Chondrocyte (in vitro differentiated cells): ENCODE measurements at places on chromosomes 16 and 17.

- H3K27me3 ChIP-seq, result peaks cover 9% of the 10 kb centered on the region
- H3K27ac ChIP-seq, result no peak overlapping the region
- peaks cover 2% of the 10 kb centered on the region for H3K36me3 ChIP-seq
- DNase-seq, result no peak
- no peaks in the 10 kb centered on the region for H3K4me1 ChIP-seq
- H3K4me3 ChIP-seq, result no peak overlapping the region
Observed at GRCh38 chr16:28307936-28308335, 15.6 kb downstream of the SBK1 start.

- H3K4me3 ChIP-seq, result no peak overlapping the region
- no peaks in the 10 kb centered on the region for H3K27me3 ChIP-seq
- no peak overlapping the region for H3K27ac ChIP-seq
- peaks cover 12% of the 10 kb centered on the region for H3K36me3 ChIP-seq
- no peaks in the 10 kb centered on the region for H3K4me1 ChIP-seq
- no peak for DNase-seq
Observed at GRCh38 chr17:13003454-13003851, 14.4 kb downstream of the ELAC2 start.

DNA sequence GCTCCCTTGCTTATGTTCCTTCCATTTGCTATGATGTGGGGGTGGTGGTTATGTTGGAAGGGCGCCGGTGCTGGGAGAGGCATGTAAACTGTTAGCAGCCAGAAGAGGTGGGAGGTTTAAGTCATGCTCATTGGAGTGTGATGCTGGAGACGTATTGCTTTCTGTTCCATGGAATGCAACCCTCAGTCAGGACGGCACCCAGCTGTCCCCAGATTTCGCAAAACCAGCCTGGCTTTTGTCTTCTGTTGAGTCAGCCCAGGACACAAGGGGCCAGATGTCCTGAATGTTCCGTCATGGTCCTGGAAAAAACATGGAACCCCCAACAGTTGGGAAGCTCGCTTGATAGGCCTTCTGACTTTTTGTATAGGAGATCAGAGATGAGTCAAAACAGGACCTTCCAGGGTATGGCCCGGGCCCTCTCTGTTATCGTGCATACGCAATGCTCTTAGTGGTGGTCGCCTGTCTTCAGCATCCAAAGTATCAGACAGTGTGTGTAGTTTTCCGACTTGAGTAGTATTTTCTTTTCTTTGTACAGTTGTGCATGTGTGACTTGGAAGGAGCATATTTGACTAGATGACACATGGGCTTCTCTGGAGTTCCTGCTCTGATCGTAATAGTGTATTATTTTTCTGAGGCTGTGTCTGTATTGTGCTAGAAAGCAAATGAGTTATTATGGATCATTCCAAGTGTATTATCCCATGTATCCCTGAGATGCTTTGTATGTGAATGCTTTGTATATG, 201.9 kb downstream of the SNX29 start:
- H3K36me3 ChIP-seq, result no peaks in the 10 kb centered on the region
- no peak for DNase-seq
- H3K4me1 ChIP-seq, result peaks cover 20% of the 10 kb centered on the region

GRCh38 chr17:65662196-65662595, 100.7 kb upstream of the AXIN2 start:
- H3K4me1 ChIP-seq, result peaks cover 20% of the 10 kb centered on the region
- peak overlapping the region; percentile 50 for H3K27ac ChIP-seq
- H3K36me3 ChIP-seq, result no peaks in the 10 kb centered on the region
- H3K27me3 ChIP-seq, result no peaks in the 10 kb centered on the region

DNA sequence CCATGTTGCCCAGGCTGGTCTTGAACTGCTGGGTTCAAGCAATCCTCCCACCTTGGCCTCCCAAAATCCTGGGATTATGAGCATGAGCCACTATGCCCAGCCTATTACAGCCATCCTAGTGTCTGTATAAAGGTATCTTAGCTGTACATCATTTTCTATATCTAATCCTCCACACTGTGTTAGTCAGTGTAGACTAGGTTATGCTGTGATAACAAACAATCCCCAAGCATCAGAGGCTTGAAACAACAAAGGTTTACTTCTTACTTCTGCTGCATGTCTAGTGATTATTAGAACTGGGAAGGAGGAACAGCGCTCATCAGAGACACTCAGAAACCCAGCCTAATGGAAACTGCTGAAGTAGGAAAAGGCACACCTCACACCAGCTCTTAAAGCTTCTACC, 68.1 kb downstream of the ERCC4 start:
- H3K4me3 ChIP-seq, result no peak overlapping the region
- no peaks in the 10 kb centered on the region for H3K27me3 ChIP-seq
- no peak for DNase-seq

- H3K27ac ChIP-seq, result no peak overlapping the region
- DNase-seq, result no peak
- peaks cover 14% of the 10 kb centered on the region for H3K4me1 ChIP-seq
- no peaks in the 10 kb centered on the region for H3K36me3 ChIP-seq
- H3K4me3 ChIP-seq, result no peak overlapping the region
Observed at GRCh38 chr16:1338855-1339675, 5.6 kb downstream of the BAIAP3 start.

- H3K27me3 ChIP-seq, result peaks cover 25% of the 10 kb centered on the region
- H3K36me3 ChIP-seq, result peaks cover 1% of the 10 kb centered on the region
- no peaks in the 10 kb centered on the region for H3K4me1 ChIP-seq
- no peak overlapping the region for H3K4me3 ChIP-seq
- no peak for DNase-seq
Observed at GRCh38 chr17:38540514-38541045, 65.2 kb downstream of the SRCIN1 start.

GRCh38 chr17:29042026-29042678, 789 bp upstream of the PIPOX start:
- H3K4me1 ChIP-seq, result peaks cover 33% of the 10 kb centered on the region
- peak overlapping the region; percentile 70 for H3K27ac ChIP-seq
- no peaks in the 10 kb centered on the region for H3K36me3 ChIP-seq
- DNase-seq, result no peak
- no peak overlapping the region for H3K4me3 ChIP-seq

DNA sequence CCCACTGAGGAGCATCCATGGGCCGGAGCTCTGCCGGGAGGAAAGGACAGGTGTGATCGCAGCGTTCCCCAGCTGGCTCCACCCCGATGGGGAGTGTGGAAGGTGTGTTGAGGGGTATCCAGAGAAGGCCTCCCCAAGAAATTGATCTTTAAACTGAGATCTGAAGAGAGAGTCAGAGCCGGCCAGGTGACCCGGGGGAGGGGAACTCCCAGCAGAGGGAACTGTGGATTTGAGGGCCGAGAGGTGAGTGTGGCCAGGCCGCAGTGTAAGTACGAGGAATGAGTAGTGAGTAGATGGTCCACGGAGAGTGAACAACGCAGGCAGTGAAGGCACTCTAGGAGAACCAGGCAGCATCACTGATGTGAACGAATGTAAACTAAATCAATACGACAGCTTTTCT, 80.2 kb downstream of the RPTOR start:
- peaks cover 11% of the 10 kb centered on the region for H3K36me3 ChIP-seq
- H3K4me1 ChIP-seq, result peaks cover 12% of the 10 kb centered on the region
- H3K4me3 ChIP-seq, result no peak overlapping the region
- no peaks in the 10 kb centered on the region for H3K27me3 ChIP-seq

- no peaks in the 10 kb centered on the region for H3K27me3 ChIP-seq
- H3K36me3 ChIP-seq, result no peaks in the 10 kb centered on the region
- no peak overlapping the region for H3K27ac ChIP-seq
- no peak for DNase-seq
- peaks cover 3% of the 10 kb centered on the region for H3K4me1 ChIP-seq
Observed at GRCh38 chr17:15392326-15392741, 50.9 kb upstream of the TEKT3 start.

- H3K4me1 ChIP-seq, result peaks cover 3% of the 10 kb centered on the region
- no peaks in the 10 kb centered on the region for H3K36me3 ChIP-seq
- H3K4me3 ChIP-seq, result no peak overlapping the region
- H3K27me3 ChIP-seq, result peaks cover 5% of the 10 kb centered on the region
Observed at GRCh38 chr17:38632334-38632733, 26.6 kb upstream of the SRCIN1 start.

DNA sequence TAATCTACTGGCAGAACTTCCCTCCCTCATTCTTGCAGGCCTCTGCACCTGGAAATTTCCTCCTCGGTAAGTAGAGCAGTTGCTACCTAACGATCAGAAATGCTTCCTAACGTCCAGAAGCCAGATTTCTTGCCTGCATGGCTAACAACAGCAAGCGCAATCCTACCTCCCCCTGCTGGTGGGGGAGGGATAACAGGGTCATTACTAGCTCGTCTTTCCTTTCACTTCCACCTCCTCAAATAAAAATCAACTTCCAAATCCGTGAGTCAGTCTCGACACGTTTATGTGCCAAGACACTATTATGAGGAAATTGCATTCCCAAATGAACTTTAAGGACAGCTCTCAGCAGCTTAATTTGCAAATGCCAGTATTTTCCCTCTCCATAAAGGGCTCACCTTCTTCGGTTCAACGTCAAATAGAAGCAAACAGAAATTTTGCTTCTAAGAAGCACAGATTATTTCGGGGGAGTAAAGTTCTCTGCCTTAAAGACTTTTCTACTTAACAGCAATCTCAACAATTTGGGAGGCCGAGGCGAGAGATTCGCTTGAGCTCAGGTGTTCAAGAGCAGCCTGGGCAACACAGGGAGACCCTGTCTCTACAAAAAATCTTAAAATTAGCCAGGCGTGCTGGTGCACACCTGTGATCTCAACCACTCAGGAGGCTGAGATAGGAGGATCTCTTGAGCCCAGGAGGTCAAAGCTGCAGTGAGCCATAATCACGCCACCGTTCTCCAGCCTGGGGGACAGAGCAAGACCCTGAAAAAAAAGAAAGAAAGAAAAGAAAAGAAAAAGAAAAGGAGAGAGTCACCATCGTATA, 188.6 kb upstream of the PSMD7 start:
- H3K27me3 ChIP-seq, result peaks cover 5% of the 10 kb centered on the region
- no peaks in the 10 kb centered on the region for H3K4me1 ChIP-seq
- H3K27ac ChIP-seq, result peak overlapping the region; percentile 68
- no peaks in the 10 kb centered on the region for H3K36me3 ChIP-seq

DNA sequence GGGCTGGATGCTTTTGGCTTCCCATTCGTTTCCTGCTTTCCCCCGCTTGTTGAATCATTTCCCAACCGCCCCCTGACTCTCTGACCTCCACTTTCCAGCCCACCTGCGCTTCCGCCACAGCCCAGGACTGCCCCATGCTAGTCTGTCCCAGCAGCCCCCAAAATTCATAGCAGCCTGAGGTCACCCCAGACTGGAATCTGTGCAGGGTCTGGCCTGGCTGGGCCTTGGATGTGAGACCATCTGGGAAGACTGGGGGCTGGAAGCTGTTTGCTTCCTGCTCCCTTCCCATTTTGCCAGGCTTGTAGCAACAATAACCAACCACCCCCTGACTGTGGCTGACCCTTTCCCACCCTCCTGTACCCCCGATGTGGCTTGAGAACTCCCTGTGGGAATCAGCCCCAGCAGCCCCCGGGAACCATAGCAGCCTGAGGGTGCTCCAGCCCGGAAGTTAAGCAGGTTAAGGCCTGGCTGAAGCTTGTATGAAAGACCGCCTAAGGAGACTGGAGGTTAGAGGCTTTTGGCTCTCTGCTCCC, 2290.8 kb downstream of the TP53TG3F start:
- H3K27ac ChIP-seq, result no peak overlapping the region
- H3K36me3 ChIP-seq, result no peaks in the 10 kb centered on the region
- H3K27me3 ChIP-seq, result no peaks in the 10 kb centered on the region
- DNase-seq, result no peak
- no peak overlapping the region for H3K4me3 ChIP-seq

DNA sequence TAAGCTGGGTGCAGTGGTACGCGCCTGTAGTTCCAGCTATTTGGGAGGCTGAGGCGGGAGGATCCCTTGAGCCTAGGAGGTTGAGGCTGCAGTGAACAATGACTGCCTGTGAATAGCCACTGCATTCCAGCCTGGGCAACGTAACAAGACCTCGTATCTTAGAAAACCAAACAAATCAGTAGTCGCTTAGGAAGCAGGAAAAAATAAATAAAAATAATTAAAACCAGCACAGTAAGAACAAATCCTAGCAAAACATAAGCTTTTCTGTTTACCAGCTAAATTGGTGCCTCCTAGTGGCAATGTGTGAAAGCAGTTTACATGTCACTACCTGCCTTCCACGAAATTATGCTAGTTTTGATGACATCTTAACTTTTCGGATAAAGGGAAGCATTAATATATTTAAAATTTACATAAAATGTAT, 1.3 kb downstream of the ARMC5 start:
- peaks cover 15% of the 10 kb centered on the region for H3K36me3 ChIP-seq
- peak overlapping the region; percentile 97 for H3K27ac ChIP-seq
- no peaks in the 10 kb centered on the region for H3K27me3 ChIP-seq
- peak; percentile 18 for DNase-seq
- H3K4me1 ChIP-seq, result peaks cover 36% of the 10 kb centered on the region

- peak overlapping the region; percentile 56 for H3K4me3 ChIP-seq
- no peak overlapping the region for H3K27ac ChIP-seq
- H3K4me1 ChIP-seq, result peaks cover 42% of the 10 kb centered on the region
- DNase-seq, result no peak
Observed at GRCh38 chr17:56595831-56596690, 2.6 kb downstream of the NOG start.

DNA sequence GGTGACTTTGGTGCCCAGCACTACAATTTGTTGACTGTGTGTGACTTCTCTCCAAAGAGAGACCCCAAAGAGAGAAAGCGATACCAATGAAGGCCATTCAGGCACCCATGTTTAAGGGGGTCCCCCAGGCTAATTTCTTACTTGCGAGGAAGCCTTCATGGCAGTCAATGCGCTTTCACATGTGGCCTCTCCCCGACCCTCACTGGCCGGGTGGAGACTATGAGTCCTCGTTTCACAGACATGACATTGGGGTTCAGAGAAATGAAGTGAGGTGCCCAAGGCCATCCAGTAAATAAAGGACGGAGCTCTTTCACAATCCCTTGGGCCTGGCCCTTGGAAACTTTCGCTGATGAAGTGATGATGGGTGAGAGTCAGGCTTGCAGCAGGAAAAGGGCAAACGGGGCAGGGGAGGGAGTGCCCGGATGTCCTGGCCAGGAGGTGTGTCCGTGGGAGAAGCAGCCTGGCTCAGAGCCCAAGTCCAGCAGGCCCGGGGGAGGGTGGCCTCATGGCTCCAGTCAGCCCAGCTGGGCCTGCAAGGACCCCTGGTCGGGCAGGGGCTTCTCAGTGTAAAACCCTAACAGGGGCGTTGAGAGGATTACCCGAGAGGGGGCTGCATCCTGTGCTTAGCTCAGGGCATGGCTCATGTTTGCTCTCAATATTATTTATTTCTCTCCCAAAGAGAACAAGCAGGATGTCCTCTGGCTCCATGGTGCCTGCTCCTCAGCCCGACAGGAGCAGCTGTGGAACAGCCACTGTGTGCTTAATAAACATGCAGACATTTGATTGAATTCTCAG, 14.7 kb downstream of the TBX2 start:
- no peak overlapping the region for H3K27ac ChIP-seq
- no peaks in the 10 kb centered on the region for H3K27me3 ChIP-seq
- H3K4me3 ChIP-seq, result no peak overlapping the region
- DNase-seq, result peak; percentile 75
- H3K36me3 ChIP-seq, result no peaks in the 10 kb centered on the region
- peaks cover 27% of the 10 kb centered on the region for H3K4me1 ChIP-seq

- peak overlapping the region; percentile 1 for H3K4me3 ChIP-seq
- H3K27ac ChIP-seq, result peak overlapping the region; percentile 92
- no peaks in the 10 kb centered on the region for H3K27me3 ChIP-seq
- DNase-seq, result no peak
- no peaks in the 10 kb centered on the region for H3K36me3 ChIP-seq
Observed at GRCh38 chr17:50661795-50662391, 27.2 kb downstream of the ABCC3 start.
